ENCODE measurements at places on chromosomes 13 and 19. TPM values are rescaled to one million over a fixed set of nuclear protein-coding genes. Genes with fewer than 3 reads are reported as not detected.

GRCh38 chr13:46015366-46015765 is 37.2 kb downstream of the ZC3H13 start:
- no peaks in the 10 kb centered on the region for H3K4me1 ChIP-seq
- no peak for DNase-seq
- H3K36me3 ChIP-seq = peaks cover 2% of the 10 kb centered on the region
- H3K4me3 ChIP-seq = no peak overlapping the region
- no peak overlapping the region for H3K27ac ChIP-seq

GRCh38 chr19:32017176-32017953 is 328.0 kb upstream of the ZNF507 start:
- no peaks in the 10 kb centered on the region for H3K4me1 ChIP-seq
- H3K27ac ChIP-seq = no peak overlapping the region
- no peaks in the 10 kb centered on the region for H3K27me3 ChIP-seq
- no peaks in the 10 kb centered on the region for H3K36me3 ChIP-seq

PLPPR2 gene
- 36.4 TPM for total RNA-seq

GRCh38 chr13:101579281-101579802 is 126.9 kb downstream of the ITGBL1 start:
- H3K4me1 ChIP-seq = peaks cover 2% of the 10 kb centered on the region
- no peak overlapping the region for H3K27ac ChIP-seq
- H3K4me3 ChIP-seq = no peak overlapping the region
- no peaks in the 10 kb centered on the region for H3K27me3 ChIP-seq
- H3K36me3 ChIP-seq = peaks cover 1% of the 10 kb centered on the region
- DNase-seq = no peak

GRCh38 chr13:37209621-37210580 is 104.4 kb upstream of the CSNK1A1L start:
- H3K36me3 ChIP-seq = no peaks in the 10 kb centered on the region
- no peak overlapping the region for H3K4me3 ChIP-seq
- H3K4me1 ChIP-seq = peaks cover 2% of the 10 kb centered on the region
- H3K27me3 ChIP-seq = no peaks in the 10 kb centered on the region

MYH14 gene
- 11.8 TPM for total RNA-seq

GRCh38 chr13:26695360-26695705 is 65.3 kb downstream of the GPR12 start:
- no peaks in the 10 kb centered on the region for H3K27me3 ChIP-seq
- H3K27ac ChIP-seq = no peak overlapping the region
- DNase-seq = no peak
- no peak overlapping the region for H3K4me3 ChIP-seq
- no peaks in the 10 kb centered on the region for H3K36me3 ChIP-seq
- H3K4me1 ChIP-seq = no peaks in the 10 kb centered on the region

DNA sequence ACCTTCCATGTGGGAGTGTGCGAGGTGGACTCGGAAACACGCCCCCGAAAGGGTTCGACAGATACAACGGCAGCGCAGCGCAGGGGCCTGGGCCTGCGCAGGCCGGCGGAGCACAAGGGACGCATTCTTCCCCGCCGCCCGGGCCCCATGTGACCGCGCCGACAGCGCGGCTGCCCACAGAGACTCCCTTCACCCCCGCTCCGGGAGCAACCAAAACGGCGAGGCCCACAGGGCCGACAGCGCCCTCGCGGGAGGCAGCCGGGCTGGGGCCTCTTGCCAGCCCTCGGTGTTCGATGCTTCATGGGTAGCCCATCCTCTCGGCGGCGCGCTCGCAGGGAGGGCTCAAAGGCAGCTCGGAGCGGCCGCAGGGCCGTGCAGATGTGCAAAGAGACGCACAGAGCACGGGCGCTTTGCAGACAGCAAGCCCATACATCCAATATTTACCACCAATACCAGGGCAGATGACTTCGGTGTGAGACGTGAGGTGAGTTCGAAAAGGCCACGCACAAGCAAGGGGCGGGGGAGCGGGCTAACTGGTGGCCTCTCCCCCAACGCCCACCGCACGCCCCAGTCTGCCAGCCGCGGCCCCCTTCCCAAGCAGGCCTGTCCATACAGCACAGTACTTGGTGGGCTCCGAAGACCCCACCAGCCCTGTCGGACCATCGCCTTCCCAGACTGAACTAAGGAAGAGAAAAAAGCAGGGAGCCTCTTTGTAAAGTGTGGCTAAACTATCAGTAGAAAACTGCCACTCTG is 89.9 kb downstream of the CRYL1 start:
- H3K27me3 ChIP-seq = no peaks in the 10 kb centered on the region
- no peaks in the 10 kb centered on the region for H3K4me1 ChIP-seq
- peaks cover 2% of the 10 kb centered on the region for H3K36me3 ChIP-seq
- DNase-seq = no peak

ZNF793 gene
- total RNA-seq = 8.3 TPM

- peaks cover 3% of the 10 kb centered on the region for H3K4me1 ChIP-seq
- no peak overlapping the region for H3K27ac ChIP-seq
- H3K36me3 ChIP-seq = no peaks in the 10 kb centered on the region
- no peak for DNase-seq
- no peaks in the 10 kb centered on the region for H3K27me3 ChIP-seq
Observed at GRCh38 chr13:40609972-40610726, 56.3 kb downstream of the FOXO1 start.

Data from aorta (tissue), 5 donors.